ENCODE measurements at places on chromosomes 3 and 15.

GRCh38 chr3:98602078-98602678 is 8.8 kb upstream of the CPOX start:
- no peak for DNase-seq

GRCh38 chr3:60263191-60263590 is 988.1 kb downstream of the FHIT start:
- no peak for DNase-seq

- no peak for DNase-seq
Measured at GRCh38 chr15:49148298-49148697, 7.1 kb downstream of the COPS2 start.

DNA sequence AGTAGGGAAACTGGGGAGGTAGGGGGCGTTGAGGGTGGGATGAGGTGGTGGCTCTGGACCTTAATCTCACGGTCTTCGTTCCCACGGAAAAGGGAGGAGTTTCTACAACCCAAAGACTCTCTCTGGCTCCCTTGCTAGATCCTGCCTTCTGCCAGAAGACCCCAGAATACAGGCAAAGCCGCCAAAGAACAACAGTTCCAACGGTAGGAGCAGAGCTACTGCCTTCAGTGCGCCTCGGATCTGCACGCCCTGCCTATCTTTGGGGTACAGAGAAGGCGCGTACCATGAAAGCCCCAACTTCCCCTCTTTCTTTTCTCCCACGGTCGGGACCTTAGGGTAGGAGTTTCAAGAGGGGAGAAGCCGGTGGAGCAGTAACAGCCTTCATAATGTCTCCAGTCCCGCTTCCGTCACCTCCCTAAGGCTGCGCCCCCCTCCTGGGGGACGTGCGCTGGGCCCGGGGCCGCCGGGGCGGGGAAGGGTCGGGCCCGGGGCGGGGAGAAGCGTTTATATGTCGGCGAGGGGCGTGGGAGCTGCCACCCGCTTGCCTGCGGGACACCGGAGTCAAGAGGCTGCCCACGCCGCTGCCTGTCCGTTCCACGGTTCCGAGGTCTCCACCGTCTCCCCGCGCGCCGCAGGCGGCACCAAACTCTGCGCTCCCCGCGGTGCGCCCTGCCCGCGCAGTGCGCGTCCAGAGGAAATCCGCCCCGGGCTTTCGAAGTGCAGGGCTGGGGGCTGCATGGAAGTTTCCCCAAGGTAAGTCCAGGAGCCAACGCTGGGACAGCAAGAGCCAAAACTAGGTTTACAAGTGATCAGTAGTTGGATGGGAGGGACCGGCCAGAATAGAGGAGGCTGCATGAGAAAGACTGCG is at the start of gene COL6A6:
Gene COL6A6, plus strand, starts transcription at position 533 of the 868 bp plus-strand sequence. CDS start 43,188 bp downstream, outside the sequence.
- no peak for DNase-seq

- no peak for DNase-seq
Measured at GRCh38 chr15:69149803-69150202, 10.6 kb upstream of the GLCE start.

DNA sequence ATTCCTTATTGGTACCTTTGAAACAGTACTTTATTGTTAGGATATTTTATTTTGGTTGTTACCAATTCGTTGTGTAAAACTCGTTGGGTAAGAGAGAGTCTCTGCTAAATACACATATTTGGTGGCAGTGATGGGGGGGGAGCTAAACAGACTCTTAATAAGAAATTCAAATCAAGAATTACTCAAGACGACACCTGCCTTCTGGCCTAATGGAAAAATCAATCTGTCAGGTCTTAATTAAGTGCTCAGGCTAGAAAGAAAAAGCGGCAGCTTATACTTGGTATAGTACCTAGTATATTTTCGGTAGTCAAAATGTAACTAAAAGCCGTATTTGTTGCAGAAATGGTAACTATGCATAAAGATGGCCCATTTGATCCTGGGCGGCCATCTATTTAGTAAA is 18.2 kb downstream of the FOXP1 start:
- DNase-seq = no peak

DNA sequence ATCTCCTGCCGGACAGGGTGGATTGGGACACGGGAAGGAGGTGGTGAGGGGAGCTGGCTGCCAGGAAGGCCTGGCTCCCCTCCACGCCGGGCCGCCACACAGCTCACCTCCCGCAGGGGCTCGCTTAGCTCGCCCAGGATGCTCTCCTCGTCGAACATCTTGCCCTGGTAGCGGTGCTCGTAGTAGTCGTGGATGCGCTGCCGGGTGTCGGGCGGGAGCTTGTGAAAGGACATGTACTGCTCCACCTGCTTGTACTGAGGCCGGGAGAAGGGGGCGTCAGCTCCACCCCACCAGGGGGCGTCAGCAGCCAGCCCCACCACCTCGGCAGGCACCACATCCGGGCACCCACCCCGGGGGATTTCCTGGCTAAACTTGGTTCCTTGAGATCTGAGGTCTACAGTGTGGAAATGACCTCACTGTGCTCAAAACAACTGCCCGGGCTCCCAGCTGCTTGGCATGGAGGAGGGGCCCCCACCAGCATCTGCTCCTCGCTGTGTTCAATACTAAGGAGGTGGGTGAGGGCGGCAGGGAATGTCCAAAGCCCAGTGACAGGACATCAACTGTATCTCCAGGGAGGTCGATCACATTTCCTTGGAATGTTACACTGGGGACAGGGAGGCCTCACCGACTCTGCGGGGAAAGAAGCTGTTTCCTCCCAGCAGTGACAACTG is 43.4 kb downstream of the HCN4 start:
- peak; percentile 15 for DNase-seq

- DNase-seq = no peak
Measured at GRCh38 chr3:46926039-46926438, 48.5 kb downstream of the PTH1R start.

DNA sequence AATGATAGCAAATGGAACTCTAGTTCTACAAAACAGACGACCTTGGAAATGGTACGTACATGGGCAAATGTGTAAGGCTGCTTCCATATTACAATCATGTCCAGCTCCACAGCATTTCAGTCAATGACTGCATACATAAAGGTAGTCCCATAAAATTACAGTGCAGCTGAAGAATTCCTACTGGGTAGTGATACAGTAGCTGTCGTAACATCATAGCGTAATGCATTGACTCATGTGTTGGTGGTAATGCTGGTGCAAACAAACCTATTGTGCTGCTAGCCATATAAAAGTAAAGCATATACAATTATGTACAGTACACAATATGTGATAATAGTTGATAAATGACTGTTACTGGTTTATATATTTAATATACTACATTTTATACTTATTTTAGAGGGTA is 18.5 kb downstream of the TTC23 start:
- DNase-seq = no peak

DNA sequence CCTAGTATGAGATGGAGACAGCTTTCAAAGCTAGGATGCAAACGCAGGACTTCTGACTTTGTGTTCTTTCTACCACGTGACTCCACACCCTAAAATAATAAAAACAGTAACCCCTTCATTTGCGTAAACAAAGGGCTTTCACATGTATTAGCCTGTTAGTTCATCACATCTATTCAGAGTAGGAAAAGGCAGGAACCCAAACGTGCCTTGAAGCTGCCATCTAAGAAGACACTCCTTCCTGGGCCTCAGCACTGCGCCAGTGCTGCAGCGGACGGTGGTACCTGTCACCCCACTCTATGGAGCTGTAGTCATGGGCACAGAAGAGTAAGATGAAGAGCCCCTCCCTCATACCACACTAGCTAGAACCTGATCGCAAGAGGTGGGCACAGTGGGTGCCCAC is 34.3 kb downstream of the PLD1 start:
- DNase-seq = no peak

DNA sequence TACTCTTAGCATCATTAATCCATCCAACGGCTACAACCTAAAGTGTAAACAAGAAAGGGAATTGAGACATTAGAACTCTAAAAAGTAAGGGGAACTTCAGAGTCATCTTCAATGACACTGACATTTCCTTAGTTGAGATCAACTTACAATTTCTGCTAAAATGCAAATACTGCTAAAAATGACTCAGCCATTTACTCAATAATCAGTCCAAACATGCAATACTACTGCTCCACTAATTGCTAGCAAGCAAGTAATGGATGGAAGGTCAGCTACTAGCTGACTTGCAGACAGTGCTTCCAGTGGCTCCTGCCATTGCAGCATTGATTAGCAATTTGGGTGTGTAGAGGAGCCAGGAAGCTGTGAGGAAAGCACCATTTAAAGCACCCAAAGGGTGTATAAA is 28.4 kb downstream of the CD200R1L start:
- no peak for DNase-seq

GRCh38 chr3:19702416-19703078 is 231.5 kb downstream of the EFHB start:
- no peak for DNase-seq

DNA sequence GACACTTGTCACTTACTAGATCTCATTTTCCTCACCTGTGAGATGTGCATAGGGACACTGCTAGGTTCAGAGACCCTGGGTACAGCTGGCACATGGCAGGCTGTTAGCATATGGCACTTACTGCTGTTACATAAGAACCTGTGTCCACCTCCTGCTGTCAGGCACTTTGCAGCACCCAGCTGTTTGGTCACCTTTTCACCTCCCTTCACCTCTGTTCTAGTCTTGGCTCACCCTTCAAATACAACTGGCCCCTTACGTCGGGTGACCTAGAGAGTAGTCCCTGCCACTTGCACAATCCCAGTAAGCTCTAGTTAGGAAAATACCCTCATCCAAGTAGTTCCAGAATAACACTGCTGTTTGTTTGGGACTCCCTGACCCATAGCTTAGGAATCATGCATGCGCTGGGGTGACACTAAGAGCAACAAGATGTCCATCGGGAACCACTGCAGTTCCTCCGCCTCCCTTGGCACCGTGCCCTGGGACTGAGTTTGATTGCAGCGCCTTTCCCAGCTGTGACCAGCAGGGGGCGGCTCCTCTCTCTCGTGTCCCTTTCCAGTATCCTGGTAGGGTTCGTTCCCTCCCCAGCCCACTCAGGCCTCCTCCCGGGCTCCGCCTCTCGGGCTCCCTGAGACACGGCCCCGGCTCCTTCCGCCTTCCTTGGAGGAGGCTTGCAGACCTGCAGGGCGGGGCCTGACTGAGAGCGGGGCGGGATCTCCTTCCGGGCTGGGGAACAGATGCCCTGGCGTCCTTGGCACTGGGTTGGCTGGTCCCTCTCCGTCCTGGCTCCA is 78.6 kb downstream of the ABHD5 start:
- DNase-seq = peak; percentile 61

- peak; percentile 1 for DNase-seq
Measured at GRCh38 chr3:170222647-170223541, 670 bp downstream of the PRKCI start.

- no peak for DNase-seq
Measured at GRCh38 chr3:72080095-72080494, 295.1 kb upstream of the PROK2 start.

GRCh38 chr3:152621006-152621868 is 213.7 kb upstream of the P2RY1 start:
- no peak for DNase-seq

DNA sequence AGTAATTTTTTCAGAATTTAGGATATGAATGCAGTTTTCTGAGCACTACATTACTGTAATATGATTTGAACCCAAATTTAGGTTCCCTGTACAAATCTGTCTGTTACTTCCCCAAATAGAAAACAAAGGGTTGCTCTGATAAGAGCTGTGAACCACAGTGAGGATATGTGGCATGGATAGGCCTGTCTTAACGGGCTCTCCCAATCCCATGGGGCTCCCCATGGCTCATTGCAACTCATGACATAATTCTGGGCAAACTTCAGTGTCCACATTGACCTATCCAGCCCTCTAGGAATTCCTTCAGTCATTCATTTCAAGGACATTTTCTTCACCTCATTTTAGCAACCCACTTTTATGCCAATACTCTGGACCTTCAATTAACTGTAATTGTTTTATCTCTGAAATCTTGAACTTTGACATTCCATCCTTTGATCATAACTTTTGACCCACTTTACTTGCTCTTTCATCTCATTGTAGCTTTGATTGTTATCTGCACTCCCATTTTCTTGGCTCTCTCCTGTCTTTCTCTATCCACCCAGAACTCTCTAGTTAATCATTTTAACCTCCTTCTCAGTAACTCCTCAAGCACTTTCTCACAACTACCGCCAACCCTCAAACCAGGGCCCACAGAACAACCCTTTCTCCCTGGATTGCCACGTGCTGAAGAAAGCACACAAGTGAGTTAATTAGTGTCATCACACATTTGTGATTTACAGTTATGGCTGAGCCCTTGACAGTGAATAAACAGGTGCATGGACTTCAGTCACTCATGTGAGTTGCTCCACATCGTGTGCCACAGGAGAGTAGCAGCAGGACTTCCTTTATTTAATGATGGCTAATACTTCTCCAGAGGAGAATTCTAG is 94.9 kb upstream of the AADACL2 start:
- no peak for DNase-seq
